ENCODE measurements at places on chromosomes 7 and 10.

DNA sequence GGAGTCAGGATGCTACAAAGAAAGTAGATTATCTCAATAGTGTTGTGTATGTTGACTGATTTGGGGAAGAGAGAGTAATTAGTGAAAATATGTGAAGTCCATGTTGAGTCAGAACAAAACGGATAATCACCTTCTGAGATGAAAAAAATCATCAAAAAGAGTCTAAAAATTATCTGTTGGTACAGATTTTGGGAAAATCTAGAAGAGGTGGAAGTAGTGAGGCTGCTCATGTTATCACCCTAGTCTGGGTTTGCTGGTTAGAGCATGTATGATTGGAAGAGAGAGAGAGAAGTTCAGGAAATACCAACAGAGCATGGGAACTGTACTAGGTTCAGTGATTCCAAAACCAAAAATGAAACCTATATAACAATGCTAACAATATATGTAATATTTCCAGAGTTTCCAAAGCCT, 12.3 kb downstream of the RPA3 start:
- no peak for DNase-seq

GRCh38 chr10:45395554-45395953, 21.5 kb downstream of the ALOX5 start:
- no peak for DNase-seq

- no peak for DNase-seq
Measured at GRCh38 chr7:128231021-128231420, 10.1 kb upstream of the LEP start.

DNA sequence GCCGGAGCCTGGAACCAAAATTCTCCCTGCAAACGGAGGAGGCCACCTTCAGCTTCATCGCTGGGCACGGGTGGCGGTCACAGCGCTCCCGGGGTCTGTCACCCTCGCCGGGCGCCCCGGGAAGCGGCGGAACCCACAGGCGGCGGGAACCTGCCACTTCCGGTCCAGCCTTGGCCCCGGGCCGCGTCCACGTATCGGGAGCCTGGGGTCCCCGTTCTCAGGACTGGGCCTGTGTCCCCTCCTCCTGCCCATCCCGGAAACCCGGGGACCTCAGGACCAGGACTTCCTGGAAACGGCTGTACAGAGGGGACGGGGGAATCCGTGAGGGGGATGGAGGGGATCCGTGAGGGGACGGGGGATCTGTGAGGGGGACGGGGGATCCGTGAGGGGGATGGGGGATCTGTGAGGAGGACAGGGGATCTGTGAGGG, 25.4 kb downstream of the PDGFA start:
- no peak for DNase-seq

GRCh38 chr7:112347088-112347487, 103.2 kb upstream of the IFRD1 start:
- DNase-seq = no peak

Measured in stimulated activated CD8-positive, alpha-beta memory T cell treated with anti-CD3 and anti-CD28 coated beads, Interleukin-2, amount 100 ng/mL, for 1 hour (primary cell).